Memory B cell (primary cell): ENCODE measurements at places on chromosomes 5 and 9.

GRCh38 chr5:109486200-109486804, 76.5 kb upstream of the PJA2 start:
- no peak for DNase-seq

- no peak for DNase-seq
Measured at GRCh38 chr5:165627548-165628170, 2122.2 kb downstream of the MAT2B start.

- no peak for DNase-seq
Measured at GRCh38 chr5:96595300-96596090, 66.7 kb upstream of the CAST start.

DNA sequence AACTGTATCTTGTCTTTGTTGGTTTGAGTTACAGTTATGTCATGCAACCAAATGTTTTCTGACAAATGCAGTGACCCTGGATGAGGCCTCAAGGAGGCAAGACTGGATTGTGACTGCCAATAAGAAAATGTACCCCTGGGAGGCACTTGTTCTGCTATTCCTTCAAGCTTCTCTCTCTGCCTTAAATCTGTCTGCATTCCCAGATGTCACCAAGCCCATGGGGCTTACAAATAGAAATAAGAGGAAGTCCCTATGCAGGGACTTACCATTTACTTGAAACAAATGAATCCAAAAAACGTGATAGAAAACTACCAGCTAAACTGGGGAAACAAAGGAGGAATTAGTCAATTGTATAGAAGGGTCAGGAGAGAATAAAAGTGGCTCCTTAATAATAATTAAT, 8.2 kb upstream of the PARP8 start:
- no peak for DNase-seq

GRCh38 chr5:5953584-5954274, 424.6 kb downstream of the MED10 start:
- no peak for DNase-seq

- DNase-seq = no peak
Measured at GRCh38 chr5:145936401-145937131, at the start of gene SH3RF2. TSS of gene SH3RF2 (plus strand) at chr5:145936578. CDS start at chr5:145937929, 1,351 bp downstream.

- DNase-seq = no peak
Measured at GRCh38 chr5:113156271-113156877, 179.8 kb downstream of the DCP2 start.

DNA sequence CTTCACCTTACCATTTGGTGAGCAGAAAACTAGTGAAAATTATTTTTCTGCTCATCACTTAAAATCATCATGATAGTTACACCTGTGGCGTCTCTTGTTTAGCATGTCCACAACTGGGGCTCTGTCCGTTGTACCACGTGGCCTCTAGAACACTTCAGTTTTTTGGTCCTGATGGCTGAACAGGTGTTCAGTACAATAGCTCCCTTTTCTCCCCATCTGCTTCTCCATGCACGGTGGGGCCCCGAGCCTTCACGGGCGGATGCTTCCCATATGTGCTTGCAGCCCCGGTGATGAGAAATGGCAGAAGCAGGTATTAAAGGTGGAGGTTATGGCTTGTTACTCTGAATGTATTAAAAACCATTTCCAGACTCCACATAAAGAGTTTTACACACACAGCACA, 304.1 kb downstream of the CWC27 start:
- no peak for DNase-seq

DNA sequence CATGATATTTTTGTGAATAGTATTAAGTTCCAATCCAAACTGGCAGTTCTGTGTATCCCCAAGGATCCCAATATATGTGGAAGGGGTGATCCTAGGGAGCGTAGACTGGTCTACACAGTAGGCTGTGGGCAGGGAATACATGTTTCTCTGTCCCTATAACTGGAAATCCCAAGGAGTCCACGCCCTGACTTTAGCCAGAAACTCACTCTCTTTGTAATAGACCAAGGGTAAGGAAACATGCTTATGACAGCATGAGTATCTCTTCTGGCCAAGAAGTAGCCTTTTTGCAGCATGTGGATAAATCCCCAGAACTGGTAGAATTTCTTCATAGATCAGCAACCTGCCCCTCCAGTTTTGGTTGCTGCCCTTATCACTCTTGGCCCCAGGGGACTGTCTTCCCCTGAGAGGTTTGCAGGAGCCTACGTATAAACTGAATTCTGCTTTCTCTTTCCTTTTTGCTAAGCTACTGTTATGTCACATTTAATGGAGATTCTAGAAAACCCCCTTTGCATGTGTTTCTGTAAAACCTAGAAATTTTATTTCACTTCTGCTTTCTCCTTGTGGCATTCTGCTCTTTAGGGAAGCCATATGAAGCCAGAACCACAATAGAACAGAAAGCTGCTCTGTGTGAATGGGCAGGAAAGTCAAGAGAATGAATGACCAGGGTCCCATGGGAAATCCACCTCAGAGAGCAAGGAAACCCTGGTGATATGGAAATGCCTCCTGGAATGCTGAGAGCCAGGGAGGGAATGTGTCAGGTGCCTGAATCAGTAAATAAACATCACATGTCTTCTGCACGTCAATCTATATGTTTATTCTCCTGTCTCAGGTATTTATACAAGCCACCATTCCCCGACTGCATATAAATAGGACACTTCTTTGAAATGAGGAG, 3.5 kb downstream of the IFNA2 start:
- DNase-seq = peak; percentile 81

GRCh38 chr5:56158331-56158960, 74.7 kb downstream of the ANKRD55 start:
- no peak for DNase-seq

GRCh38 chr9:129184596-129185122, 6.6 kb upstream of the IER5L start:
- DNase-seq = no peak

DNA sequence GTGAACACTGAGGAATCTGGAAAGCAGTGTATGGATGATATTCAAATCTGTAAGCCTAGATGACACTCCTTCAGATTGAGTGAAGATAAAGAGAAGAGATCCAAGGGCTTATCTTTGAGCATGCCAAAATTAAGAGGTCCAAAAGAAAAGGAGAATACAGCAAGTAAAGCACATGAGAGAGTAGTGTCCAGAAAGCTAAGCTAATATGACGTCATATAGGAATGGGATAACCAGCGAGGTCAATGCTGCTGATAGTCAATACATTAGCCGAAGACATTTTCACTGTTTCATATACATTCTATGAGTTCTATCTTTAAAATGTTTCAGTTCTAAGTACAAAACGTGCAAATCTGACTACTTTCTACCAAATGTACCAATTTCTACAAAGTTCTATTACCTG, 975.8 kb downstream of the TLE4 start:
- DNase-seq = no peak

DNA sequence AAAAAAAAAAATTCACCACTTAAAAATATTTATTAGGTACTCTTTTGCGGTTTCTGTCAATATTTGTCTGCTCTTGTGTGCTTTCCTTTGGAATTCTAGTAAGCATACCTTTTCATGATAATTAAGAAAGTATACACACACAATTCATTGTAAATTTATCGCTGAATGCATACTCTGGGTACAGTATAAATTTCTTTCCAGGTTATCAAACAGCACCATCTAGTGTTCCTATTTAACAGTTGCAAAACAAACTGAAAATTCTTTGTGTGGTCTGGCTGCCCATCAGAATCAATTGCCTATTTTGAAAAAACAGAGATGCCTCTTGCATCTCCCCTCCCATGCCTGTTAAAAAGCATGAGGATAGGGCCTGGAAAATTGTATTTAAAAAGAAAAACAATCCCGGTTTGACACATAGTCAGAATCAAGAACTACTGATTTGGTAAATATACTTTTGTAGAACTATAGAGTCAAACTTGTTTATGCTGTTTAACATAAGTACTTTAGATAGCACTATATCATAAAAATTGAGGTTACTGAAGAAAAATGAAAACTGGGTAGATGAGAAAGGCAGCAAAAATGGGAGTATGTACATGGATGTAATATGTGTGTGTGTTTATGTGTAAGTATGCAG, 16.2 kb downstream of the PGGT1B start:
- peak; percentile 24 for DNase-seq

DNA sequence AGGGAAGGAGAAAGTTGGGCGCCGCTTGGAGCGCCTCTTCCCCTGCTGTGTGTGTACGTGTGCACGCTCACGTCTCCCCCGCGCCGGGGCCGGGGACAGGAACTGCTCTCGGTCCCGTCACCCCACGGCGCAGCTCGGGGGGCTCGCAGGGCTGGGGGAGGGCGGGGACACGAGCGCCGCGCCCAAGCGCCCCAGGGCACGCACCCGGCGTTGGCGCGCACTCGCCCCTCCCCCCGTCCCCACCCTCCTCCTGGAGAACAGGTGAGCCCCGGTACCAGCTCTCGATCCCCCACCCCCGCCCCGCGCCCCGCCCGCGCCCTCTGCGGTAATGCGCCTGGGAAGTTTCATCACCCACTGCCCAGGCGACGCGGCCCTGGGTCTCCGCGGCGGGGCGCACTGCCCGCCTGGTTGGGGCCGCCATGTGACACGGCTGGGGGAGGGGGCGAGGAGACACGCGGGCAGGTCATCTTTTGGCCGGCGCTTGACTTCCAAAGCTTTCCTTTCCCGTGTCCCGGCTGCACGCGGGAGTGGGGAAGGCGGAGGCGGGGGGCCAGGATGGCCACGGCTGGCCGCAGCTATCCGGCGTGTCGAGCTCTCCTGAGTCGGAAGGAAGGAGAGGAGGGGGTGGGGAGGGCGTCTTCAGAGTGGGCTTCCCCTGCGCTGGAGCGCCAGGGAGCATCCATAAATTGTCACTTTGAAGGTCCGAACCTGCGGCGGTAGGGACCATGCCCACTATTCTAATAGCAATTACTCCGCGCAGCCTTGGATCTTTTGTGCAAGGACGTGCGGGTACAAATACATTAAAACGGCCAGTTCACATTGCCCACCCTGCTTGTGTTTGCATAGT, 1.5 kb upstream of the STC2 start:
- no peak for DNase-seq

DNA sequence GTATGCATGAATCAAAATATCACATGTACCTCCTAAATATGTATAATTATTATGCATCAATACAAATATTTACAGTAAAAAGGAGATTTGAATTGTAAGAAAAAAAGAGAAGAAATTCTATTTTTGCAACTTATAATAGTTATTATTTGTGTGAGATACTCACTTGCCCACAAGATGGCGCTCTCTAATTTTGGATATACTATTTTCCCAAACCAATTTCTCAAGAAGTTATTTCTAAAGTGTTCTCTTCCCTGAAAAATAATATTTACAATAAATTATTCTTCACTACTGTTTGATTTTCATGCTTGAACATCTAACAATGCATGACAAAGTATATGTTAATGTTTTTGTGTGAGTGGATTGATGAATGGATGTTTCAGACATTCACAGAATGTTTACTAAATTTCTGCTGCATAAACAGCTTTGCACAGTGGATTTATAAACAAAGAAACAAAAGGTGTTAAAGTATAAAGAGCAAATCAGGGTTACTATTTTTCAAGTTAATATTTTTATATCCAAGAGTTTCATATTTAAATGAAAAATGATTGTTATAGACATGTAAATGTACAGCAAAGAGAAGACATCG, 503.4 kb downstream of the PDE4D start:
- no peak for DNase-seq

GRCh38 chr5:64918083-64918482, 149.4 kb downstream of the CWC27 start:
- no peak for DNase-seq

DNA sequence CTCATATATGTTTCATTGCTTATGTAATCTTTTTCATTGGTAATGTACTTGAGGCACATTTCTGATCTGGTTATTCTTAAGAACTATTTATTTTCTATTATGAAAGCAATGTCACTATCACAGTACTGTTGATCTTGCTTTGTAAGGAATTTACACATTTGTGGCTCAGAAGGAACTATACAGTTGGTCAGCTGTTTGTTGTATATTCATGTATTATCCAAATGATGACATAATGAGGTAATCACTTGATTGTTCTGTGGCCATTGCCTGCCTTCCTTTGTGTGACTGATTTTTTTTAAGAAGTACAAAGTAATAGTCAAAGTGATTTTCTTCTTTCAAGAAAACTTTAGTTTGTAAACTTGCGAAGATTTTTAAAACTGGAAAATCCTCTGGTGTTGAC, 399.9 kb downstream of the TMEM161B start:
- DNase-seq = no peak

DNA sequence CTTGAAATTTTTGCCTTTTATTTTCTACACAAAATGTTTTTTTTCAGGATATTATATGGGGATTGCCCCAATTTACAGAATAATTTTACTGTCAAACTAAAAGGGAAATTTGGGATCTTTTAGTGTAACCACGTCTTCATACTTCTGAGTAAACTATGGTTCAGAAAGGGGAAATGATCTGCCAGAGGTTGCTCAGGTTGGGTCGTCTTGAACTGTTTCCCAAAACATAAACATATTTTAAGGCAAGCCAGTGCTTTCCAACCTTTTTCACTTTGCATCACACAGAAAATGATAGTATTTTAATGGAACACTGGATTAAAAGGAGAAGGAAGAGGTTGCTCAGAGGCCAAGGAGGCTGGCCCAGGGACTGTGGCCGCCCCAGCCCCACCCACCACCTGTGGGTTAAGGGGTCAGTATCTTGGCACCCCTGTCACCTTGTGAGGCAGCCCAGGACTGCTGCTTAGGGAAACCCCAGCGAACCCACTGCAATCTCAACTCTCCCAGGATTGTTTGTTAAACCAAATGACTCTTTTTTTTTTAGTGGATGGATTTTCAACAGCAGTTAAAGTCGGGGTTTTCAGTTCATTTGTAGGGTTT, 142.7 kb upstream of the DHFR start:
- no peak for DNase-seq

- no peak for DNase-seq
Measured at GRCh38 chr5:178249191-178249989, 16.8 kb upstream of the PHYKPL start.

GRCh38 chr5:116673453-116673852, 98.8 kb upstream of the SEMA6A start:
- no peak for DNase-seq

DNA sequence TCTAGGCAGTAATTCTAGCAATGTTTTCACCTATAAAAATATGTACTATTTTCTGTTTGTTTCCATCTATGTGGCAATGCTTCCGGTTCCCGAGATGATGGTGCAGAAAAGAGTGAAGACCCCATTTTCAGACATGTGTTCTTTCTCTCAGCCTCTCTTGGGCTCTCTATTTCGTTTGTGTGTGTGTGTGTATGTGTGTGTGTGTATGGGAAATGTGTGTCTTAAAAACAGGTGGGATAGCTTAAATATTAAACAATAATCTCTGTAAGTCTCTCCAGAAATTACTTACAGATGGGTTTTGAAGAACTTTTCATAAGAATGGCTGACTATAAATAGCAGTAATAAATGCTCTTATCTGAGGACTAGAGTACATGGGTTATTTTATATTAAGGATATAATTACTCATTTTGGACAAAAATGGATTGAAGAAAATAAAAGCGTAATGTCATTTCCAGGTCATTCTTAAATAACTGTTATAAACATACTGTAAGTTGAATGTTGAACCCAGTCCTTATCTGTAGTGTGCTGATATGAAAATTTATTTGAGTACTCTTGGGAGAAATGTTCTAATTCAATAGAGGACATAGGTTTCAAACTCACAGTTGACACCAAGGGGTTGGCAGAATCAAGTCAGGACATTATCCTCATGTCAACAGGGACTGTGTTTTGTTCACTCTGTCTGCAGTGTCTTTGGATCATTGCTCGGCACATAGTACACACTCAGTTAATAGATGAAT, 31.1 kb downstream of the PCSK5 start:
- DNase-seq = no peak

GRCh38 chr5:56522169-56522568, 289.0 kb upstream of the ANKRD55 start:
- DNase-seq = no peak

GRCh38 chr5:156764176-156764971, 85.7 kb upstream of the PPP1R2B start:
- no peak for DNase-seq
